ENCODE measurements at places on chromosomes 6 and 20. TPM values are rescaled to one million over a fixed set of nuclear protein-coding genes. Genes with fewer than 3 reads are reported as not detected.

The METTL24 gene
- polyA plus RNA-seq, result 0.17 TPM

The KCNK16 gene
- not detected for polyA plus RNA-seq

The IER3 gene
- polyA plus RNA-seq, result 11.9 TPM

The GTSF1L gene
- polyA plus RNA-seq, result not detected

The CUL9 gene
- polyA plus RNA-seq, result 7.7 TPM

The RMND1 gene
- polyA plus RNA-seq, result 7.3 TPM

The C6orf120 gene
- polyA plus RNA-seq, result 21.2 TPM

The PEX3 gene
- polyA plus RNA-seq, result 8.0 TPM

The MMP24 gene
- polyA plus RNA-seq, result 27.2 TPM

The IRF4 gene
- polyA plus RNA-seq, result 0.77 TPM

The FAM83C gene
- polyA plus RNA-seq, result not detected

The DNMT3B gene
- 433 TPM for polyA plus RNA-seq

The ANKEF1 gene
- 2.8 TPM for polyA plus RNA-seq

The DYNLT1 gene
- polyA plus RNA-seq, result 245 TPM

The KCNG1 gene
- polyA plus RNA-seq, result 35.0 TPM

The B3GAT2 gene
- 0.47 TPM for polyA plus RNA-seq

The SYCP2 gene
- 0.02 TPM for polyA plus RNA-seq

The CPNE5 gene
- polyA plus RNA-seq, result 1.8 TPM

The CASS4 gene
- polyA plus RNA-seq, result not detected

The PROKR2 gene
- 9.5 TPM for polyA plus RNA-seq

The TPX2 gene
- 43.6 TPM for polyA plus RNA-seq

The LTB gene
- 0.77 TPM for polyA plus RNA-seq

The TLDC2 gene
- polyA plus RNA-seq, result 0.29 TPM

The HTR1B gene
- polyA plus RNA-seq, result 1.7 TPM

The DLK2 gene
- polyA plus RNA-seq, result 1.6 TPM

The PRRT1 gene
- polyA plus RNA-seq, result 0.71 TPM

The TMEM244 gene
- not detected for polyA plus RNA-seq

The UBD gene
- polyA plus RNA-seq, result 0.23 TPM

The TNXB gene
- polyA plus RNA-seq, result 6.5 TPM

The LGSN gene
- 0.03 TPM for polyA plus RNA-seq

The SCAND1 gene
- polyA plus RNA-seq, result 83.7 TPM

The NOX3 gene
- not detected for polyA plus RNA-seq

The TRDN gene
- 1.2 TPM for polyA plus RNA-seq

The FAM209B gene
- not detected for polyA plus RNA-seq
